T-helper 17 cell (primary cell): ENCODE measurements at places on chromosomes 7 and 10. TPM values are rescaled to one million over a fixed set of nuclear protein-coding genes. Genes with fewer than 3 reads are reported as not detected.

DNA sequence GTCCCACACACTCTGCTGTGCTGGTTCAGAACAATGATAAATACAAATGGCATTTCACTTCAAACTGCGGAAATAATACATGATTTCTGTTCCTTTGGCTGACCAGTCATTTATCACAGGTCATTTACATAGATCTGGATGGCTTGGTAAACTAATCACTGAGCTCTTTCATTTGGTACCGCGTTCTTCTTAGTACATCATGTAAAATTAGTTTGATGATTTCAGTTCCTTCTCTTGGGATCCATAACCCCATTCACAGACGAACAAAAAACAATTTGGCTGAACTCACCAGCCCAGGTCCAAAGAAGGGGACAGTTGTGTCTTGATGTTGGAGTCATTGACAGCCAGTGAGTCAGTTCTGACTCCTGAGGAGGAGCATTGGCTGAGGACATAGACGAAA is 689.8 kb downstream of the INHBA start:
- no peak for DNase-seq
- H3K27me3 ChIP-seq, result no peaks in the 10 kb centered on the region
- H3K36me3 ChIP-seq, result no peaks in the 10 kb centered on the region
- no peak overlapping the region for H3K4me3 ChIP-seq

DNA sequence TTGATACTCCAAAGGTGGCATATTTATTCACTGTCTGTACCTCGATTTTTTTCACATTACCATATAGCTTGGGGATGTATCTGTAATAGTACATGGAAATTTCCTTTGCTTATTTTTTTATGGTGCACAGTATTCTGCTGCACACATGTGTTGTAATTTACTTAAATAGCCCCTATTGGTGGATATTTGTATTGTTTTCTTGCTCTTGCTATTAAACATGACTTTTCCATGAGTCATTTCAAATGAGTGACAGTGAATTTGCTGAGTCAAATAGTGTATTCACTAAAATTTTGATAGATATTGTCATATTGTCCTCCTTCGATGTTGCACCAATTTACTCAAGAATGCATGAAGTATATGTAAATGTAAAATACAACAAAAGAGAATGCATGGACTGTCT is 122.7 kb upstream of the STEAP4 start:
- peaks cover 19% of the 10 kb centered on the region for H3K27me3 ChIP-seq
- H3K4me3 ChIP-seq, result no peak overlapping the region
- H3K4me1 ChIP-seq, result no peaks in the 10 kb centered on the region
- H3K27ac ChIP-seq, result no peak overlapping the region
- no peaks in the 10 kb centered on the region for H3K36me3 ChIP-seq

DNA sequence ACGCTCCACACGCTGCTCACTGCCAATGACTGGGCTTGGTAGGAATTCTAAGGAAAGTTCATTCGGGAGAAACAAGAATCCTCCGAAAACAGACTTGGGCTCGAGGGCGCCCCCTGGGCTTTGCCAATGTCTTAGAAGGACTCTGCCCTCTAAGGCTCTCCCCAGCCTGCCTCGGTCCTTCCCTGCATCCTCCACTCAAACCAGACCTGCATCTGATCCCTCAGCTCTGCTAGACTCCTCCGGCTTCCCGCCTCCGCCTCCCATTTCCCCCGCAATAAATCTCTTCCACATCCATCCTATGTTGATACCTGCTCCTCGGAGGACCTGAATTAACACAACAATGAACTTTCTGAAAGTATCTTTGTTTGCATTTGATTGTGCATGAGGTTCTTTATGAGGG is 177.6 kb downstream of the PLPP4 start:
- no peak for DNase-seq
- H3K27me3 ChIP-seq, result peaks cover 10% of the 10 kb centered on the region
- H3K4me1 ChIP-seq, result no peaks in the 10 kb centered on the region
- no peaks in the 10 kb centered on the region for H3K36me3 ChIP-seq

DNA sequence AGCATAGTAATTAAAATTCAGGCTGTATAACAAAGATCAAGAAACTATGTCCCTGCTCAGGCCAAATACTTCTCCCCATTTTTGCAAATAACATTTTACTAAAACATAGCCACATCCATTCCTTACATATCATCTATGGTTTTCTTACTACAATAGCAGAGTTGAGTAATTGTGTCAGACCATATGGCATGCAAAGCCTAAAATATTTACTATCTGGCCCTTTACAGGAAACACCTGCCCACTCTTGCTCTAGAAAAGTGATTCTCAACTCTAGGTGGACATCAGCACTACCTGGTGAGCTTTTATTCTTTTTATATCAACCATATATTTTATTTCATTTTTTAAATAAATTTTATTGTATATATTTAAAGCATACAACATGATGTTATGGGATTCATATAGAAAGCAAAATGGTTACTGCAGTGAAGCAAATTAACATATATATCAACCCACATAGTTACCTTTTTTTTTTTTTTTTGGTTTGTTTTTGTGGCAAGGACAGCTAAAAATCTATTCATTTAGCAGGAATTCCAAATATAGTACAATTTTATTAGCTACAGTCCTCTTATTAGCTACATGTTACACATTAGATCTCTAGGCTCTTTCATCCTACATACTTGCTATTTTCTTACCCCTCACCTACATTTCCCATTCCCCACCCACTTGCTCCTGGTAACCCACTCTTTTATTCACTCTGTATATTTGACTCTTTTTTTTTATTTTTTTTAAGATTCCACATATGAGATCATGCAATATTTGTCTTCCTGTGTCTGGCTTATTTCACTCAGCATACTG is 19.6 kb downstream of the ABI1 start:
- no peaks in the 10 kb centered on the region for H3K36me3 ChIP-seq
- no peaks in the 10 kb centered on the region for H3K27me3 ChIP-seq
- H3K4me3 ChIP-seq, result peak overlapping the region; percentile 62
- peaks cover 65% of the 10 kb centered on the region for H3K4me1 ChIP-seq
- no peak for DNase-seq

- DNase-seq, result peak; percentile 36
- no peak overlapping the region for H3K27ac ChIP-seq
- peaks cover 17% of the 10 kb centered on the region for H3K27me3 ChIP-seq
- H3K4me1 ChIP-seq, result peaks cover 2% of the 10 kb centered on the region
- H3K36me3 ChIP-seq, result no peaks in the 10 kb centered on the region
Observed at GRCh38 chr7:130063036-130063435, 7.3 kb upstream of the KLHDC10 start.

DNA sequence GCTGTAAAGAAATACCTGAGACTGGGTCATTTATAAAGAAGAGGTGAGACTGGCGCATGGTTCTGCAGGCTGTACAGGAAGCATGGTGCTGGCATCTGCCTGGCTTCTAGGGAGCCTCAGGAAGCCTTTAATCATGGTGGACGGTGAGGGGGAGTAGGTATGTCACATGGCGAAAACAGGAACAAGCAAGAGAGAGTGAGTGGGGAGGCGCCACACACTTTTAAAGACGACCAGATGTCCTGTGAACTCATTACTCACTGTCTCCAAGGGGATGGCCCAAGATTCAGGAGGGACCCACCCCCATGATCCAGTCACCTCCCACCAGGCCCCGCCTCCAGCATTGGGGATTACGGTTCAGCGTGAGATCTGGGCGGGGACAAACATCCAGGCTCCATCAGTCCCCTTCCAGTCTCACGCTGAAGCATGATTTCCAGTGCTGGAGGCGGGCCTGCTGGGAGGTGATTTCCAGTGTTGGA is 3.2 kb downstream of the ZNF316 start:
- no peak for DNase-seq
- peaks cover 31% of the 10 kb centered on the region for H3K4me1 ChIP-seq
- peak overlapping the region; percentile 92 for H3K27ac ChIP-seq
- no peaks in the 10 kb centered on the region for H3K27me3 ChIP-seq
- no peaks in the 10 kb centered on the region for H3K36me3 ChIP-seq

The ANXA11 gene
- total RNA-seq, result 209 TPM

GRCh38 chr7:1913466-1914282 is 243.6 kb downstream of the ELFN1 start:
- peaks cover 9% of the 10 kb centered on the region for H3K4me1 ChIP-seq
- DNase-seq, result no peak
- H3K36me3 ChIP-seq, result peaks cover 2% of the 10 kb centered on the region
- no peak overlapping the region for H3K27ac ChIP-seq
- no peak overlapping the region for H3K4me3 ChIP-seq
- H3K27me3 ChIP-seq, result no peaks in the 10 kb centered on the region

The LRRC17 gene
- 0.86 TPM for total RNA-seq

The GPC2 gene
- 8.5 TPM for total RNA-seq

The CCDC172 gene
- total RNA-seq, result not detected

DNA sequence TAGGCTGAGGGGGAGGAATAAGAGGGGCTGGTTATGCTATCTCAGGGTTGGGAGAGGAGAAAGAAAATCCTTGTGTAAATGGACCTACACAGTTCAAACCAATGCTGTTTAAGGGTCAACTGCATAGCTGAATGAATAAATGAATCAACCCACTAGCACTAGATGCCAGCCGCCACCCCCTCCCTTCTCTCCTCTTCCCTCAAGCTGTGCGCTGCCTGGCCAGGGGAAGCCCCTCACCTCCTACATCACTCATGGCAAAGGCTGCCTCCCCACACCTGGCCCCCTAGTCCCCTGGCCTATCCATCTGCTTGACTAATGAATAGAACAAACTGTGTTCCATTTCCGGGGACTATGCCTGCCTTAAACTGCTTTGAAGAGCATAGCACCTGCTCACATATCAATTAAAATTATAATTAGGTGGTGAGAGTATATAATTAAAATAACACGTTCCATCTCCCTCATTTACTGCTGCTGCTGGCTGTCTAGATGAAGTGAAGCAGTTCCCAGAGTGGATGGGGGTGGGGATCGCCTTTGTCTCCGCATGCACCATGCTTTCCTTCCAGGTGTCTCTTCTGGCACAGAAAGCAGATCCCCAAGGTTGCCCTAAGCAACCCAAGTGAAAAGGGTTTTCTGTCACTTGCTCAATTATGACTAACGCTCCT is 32.6 kb downstream of the GRID1 start:
- no peaks in the 10 kb centered on the region for H3K36me3 ChIP-seq
- DNase-seq, result no peak
- H3K27me3 ChIP-seq, result peaks cover 38% of the 10 kb centered on the region
- H3K4me3 ChIP-seq, result no peak overlapping the region
- no peaks in the 10 kb centered on the region for H3K4me1 ChIP-seq
- no peak overlapping the region for H3K27ac ChIP-seq

DNA sequence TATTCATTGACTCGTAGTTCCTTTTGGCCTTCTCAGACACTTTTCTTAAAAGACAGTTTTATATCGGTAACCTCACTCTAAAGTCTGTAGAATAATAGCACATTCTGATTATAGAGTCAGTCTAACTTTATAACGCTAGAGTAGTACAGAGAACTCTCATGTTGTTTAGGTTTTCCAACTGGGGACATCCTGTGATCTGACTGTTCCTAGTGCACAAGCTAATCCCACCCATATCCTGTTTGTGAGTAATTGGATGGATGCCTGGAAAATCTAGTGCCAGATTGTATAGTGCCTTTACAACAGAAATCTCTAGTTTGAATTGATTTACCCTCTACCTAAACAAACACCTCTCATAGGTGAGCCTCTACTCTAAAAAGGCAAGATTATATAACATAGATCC is 107.4 kb downstream of the ZEB1 start:
- H3K27me3 ChIP-seq, result no peaks in the 10 kb centered on the region
- no peaks in the 10 kb centered on the region for H3K36me3 ChIP-seq
- DNase-seq, result no peak
- peaks cover 19% of the 10 kb centered on the region for H3K4me1 ChIP-seq
- no peak overlapping the region for H3K4me3 ChIP-seq

DNA sequence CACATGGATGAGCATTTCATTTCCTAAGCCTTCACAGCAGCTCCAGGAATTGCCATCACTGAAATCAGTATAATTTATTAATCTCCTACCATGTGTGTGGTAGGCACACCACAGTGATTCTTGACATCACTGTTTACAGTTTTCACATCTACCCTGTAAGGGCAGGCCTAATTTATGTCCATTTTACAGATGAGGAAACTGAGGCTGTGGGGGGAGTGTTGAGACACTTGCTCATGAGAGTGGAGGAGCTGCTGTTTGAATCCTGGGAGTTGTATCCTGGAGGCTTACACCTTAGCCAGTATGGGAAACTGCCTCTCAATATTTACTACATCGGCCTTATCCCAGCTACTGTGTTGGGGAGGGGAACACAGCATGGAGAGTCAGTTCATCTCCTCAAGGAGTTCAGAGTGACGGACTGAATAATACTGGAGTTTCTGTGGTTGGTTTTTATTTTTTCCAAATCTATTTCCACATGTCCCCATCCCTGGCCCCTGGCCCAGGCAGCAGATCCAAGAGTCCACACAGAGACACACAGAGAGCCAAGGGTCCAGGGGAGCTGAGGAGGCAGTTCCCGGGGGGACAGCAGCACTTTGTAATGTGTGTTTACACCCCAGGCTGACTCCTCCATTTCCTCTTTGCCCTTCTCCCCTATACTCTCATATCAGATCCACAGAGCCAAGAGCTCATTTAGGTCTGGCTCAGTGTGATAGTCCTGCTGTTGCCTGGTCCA is 13.2 kb downstream of the UBTD1 start:
- no peak overlapping the region for H3K27ac ChIP-seq
- no peak overlapping the region for H3K4me3 ChIP-seq
- DNase-seq, result no peak
- peaks cover 22% of the 10 kb centered on the region for H3K27me3 ChIP-seq
- H3K36me3 ChIP-seq, result peaks cover 6% of the 10 kb centered on the region

GRCh38 chr7:90900628-90901356 is 304.7 kb downstream of the CDK14 start:
- no peaks in the 10 kb centered on the region for H3K4me1 ChIP-seq
- no peak overlapping the region for H3K27ac ChIP-seq
- no peak overlapping the region for H3K4me3 ChIP-seq
